ENCODE measurements at places on chromosomes 4 and X. TPM values are rescaled to one million over a fixed set of nuclear protein-coding genes. Genes with fewer than 3 reads are reported as not detected.

- DNase-seq = no peak
These were observed 7.4 kb downstream of the PCGF3 start for GRCh38 chr4:712916-713632.

DNA sequence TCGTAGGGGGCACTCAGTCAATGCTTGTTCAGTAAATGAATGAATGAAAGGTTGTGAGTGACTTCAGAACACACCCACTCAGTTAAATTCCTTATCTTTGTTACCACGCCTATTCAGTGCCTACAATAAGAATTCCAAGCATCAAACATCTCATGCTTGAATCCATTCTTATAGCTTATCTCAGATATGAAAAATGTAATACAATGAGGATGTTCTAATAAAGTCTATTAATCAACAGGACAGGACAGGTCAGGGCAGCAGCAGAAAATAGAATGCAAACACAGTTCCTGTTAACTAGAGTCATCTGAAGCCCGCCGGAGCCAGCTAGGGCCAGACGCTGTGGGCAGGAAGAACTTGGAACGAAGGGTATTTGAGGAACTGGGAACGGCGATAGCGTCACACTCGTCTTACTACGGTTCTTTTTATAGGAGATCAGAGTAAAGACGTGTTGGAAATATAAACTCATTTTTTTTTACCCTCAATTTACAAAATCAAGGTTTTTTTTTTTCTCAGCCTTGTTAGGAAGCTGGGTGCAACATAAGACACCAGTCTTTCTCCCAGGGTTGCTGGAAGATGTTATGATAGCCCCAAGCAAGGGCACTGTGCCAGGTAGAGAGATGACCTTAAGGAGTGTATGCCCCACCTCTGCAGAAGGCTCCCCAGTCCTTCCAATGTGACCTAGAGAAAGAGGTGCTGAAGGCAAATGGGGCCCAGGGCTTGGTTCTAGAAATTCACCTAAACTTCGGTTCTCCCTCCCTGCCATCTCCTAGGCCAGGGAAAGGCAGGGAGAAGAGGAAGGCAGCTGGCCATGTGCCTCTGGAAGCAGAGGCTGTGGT is 48.3 kb downstream of the SEL1L3 start:
- DNase-seq = no peak

DNA sequence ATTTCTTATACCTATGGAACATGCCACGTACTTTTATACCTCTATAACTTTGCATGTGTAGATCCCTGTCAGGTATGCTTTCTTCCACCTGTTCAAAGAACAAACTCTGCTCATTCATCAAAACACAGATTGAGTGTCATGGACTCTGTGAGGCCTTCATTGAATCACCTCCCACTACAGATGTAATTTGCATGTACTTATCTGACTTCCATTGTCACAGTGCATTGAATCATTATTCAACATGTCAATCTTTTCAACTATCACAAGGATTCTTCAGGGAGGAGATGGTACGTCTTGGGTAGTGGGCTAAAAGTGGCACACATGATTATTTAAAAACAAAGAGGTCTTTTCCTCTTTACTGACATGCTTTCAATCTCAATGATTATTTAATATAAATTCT is 24.1 kb downstream of the SPOCK3 start:
- no peak for DNase-seq

DNA sequence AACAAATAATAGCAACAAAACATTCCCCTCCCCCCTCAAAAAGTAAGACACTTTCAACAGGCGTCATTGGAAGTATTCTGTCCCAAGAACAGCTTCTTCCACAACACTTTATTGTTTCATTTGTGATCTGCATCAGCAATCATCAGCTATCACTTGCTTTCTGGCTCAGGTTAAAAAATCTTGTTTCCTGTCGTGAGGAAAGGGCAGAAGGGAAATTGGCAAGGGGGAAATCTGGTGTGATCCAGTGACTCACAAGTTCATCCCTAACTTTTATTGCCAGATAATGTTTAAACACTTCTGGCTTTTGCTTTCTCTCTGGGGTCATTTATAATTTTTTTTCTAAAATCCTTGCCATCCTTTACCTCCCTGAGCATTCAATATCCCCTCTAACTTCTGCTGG is 247.4 kb upstream of the GIMD1 start:
- DNase-seq = no peak

GRCh38 chr4:107693132-107693531 is 26.9 kb downstream of the PAPSS1 start:
- no peak for DNase-seq

- no peak for DNase-seq
These were observed 16.2 kb upstream of the SYTL4 start for GRCh38 chrX:100748108-100748507.

- no peak for DNase-seq
These were observed 467.6 kb upstream of the CNKSR2 start for GRCh38 chrX:20906571-20906970.

GRCh38 chr4:110975338-110975737 is 352.5 kb upstream of the PITX2 start:
- no peak for DNase-seq

DNA sequence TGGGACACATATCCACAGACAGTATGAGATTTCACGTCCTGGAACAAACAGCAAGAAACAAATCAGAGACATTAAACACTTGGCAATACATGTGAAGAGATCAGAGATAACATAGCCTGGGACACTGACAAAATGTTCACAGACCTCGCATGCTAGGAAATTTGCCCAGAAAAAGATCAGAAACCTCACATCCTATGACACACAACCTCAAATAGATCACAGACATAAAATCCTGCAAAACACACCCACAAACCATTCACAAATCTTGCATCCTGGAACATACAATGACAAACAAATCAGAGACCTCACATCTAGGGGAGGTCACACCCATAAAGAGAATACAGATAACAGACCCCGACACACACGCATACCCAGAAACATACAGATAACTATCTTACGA is 18.0 kb downstream of the SUV39H1 start:
- DNase-seq = no peak

GRCh38 chrX:100680756-100681155 is 36.8 kb downstream of the SRPX2 start:
- no peak for DNase-seq

DNA sequence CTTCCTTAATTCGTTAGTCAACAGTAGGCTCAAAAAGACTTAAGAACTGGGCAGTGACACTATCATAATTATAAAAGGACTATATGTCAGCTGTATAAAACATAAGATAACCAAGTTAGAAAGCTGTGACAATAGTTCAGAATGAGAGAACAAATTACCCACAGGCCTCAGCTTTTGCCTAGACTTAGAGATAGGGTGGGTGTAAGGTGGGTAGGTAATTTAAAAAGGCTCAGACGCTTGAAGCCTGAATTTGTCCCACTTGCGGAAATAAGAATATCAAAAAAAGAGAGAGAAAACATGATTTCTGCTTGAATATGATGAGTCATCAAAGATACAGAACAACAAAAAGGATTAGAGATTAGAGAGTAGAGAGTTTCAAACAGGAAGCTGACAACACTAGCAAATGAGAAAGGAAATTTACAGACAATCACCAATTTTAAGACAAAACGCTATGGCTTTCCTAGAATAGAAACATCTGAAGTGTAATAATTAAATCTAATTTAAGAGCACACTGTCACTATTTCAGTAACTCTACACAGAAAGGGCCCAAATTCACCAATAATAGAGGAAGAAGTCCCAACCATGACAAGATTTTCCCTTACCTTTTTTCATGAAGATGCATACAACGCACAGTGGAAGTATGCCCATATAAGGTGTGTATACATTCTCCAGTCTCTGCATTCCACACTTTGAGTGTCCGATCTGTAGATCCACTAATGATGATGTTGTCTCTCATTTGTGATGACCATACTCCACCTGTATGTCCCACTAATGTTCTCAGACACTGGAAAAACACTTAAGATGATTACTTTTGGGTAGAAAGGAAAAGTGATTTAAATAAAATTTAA is 208.1 kb downstream of the FBXW7 start:
- DNase-seq = no peak

- no peak for DNase-seq
These were observed 405.3 kb upstream of the EDA2R start for GRCh38 chrX:67044029-67044653.

GRCh38 chrX:129689796-129690195 is 35.0 kb upstream of the APLN start:
- DNase-seq = no peak

DNA sequence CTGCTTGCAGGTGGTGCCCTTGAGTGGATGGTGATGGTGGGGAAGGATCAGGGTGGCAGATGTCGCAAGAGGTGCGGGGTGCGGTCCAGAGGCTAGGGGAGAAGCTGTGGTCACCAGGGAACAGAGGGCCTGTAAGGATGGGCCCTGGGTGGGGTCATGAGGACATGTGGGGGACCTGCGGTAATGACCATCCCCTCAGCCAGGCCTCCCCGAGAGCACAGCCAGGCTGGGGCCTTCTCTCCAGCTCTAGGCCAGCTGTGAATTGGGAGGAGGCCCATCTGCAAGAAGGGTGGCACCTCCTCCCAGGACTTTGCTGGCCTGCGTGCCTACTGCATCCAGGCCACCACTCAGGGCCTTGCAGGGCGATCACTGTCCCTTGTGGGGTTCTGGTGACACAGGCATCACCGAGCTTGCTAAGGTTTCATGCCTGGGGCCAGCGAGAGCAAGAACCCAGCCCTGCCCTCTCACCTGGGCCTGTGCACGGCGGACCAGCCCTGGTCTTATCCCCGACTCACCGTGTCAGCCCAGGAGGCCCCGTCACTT is 34.1 kb upstream of the MXD4 start:
- no peak for DNase-seq

GRCh38 chr4:153204247-153204671 is at the start of gene TRIM2:
Gene TRIM2 (plus strand): TSS chr4:153204443. CDS start chr4:153204531, 88 bp downstream.
- DNase-seq = peak; percentile 86

GRCh38 chr4:188960411-188961093 is 821.3 kb downstream of the TRIML1 start:
- no peak for DNase-seq

DNA sequence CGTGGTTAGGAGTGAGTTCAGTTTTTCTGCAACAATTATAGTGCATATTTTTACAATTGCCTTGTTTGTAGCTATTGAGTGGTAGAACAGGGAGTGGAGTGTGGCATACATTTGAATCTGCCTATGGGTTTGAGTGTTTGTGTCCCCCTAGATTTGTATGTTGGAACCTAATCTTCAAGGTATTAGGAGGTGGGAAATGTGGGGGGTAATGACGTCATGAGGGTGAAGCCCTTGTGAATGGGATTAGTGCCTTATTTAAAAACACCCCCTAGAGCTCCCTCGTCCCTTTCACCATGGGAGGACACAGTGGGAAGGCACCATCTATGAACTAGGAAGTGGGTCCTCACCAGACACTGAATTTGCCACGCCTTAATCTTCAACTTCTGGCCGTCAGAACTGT is 819.6 kb downstream of the NLGN4X start:
- DNase-seq = no peak

- DNase-seq = no peak
These were observed 34.0 kb downstream of the STARD8 start for GRCh38 chrX:68681443-68681941.

GRCh38 chr4:85024671-85025070 is 58.2 kb upstream of the WDFY3 start:
- DNase-seq = no peak

- no peak for DNase-seq
These were observed 11.8 kb downstream of the CLDN2 start for GRCh38 chrX:106931831-106932491.

DNA sequence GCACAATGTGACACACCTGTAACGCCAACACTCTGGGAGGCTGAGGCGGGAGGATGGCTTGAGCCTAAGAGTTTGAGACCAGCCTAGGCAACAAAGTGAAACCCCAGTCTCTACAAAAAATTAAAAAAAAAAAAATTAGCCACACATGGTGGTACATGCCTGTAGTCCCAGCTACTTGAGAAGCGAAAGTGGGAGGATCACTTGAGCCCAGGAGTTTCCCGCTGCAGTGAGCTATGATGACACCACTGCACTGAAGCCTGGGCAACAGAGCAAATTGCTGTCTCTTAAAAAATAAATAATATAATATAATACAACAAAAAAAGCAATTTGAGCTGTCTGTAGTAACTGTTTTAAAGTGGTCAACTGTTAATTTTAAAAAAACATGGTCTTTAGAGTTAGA is 13.2 kb downstream of the SPOCK3 start:
- no peak for DNase-seq

GRCh38 chr4:119048446-119048845 is 87.2 kb upstream of the MYOZ2 start:
- no peak for DNase-seq

GRCh38 chrX:46978341-46979291 is 66.4 kb downstream of the JADE3 start:
- DNase-seq = peak; percentile 42

GRCh38 chrX:4253092-4253491 is 539.6 kb upstream of the PRKX start:
- no peak for DNase-seq

DNA sequence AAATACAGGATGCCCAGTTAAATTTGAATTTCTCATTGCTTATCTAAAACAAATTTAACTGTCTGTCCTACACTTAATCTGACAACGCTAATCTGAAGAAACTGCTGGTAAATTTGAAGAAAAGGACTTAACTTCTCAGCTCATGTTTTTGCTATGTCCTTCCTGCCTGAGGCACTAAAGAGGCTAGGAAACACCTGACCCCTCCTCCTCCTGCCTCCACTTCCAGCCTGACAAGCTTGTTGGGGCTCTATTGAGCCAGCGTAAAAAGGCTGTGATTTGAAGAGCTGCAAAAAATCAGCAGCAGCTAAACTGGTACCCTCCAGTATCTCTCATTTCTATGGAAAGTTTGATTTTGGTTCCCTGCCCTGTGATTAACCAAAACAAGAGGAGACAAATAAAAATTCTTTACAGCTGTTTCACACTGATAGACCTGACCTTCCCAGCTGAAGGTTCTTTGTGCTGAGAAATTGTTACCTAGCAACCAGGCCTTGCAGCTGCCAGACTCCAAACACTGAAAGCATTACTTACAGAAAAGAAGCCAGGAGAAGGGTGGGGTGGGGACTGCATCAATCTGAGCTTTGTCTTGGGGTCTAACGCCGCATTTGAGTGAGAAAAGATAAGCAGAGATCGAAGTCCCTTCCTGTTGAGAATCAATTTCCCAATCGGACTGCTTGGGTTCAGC is 35.0 kb downstream of the DCX start:
- no peak for DNase-seq

GRCh38 chr4:185210102-185210981 is 944 bp downstream of the SNX25 start:
- DNase-seq = peak; percentile 53

ATP5ME gene
- 359 TPM for polyA plus RNA-seq

CITED1 gene
- polyA plus RNA-seq = 0.77 TPM

NPY5R gene
- polyA plus RNA-seq = 0.17 TPM

ASB5 gene
- polyA plus RNA-seq = 0.11 TPM

AREG gene
- polyA plus RNA-seq = 6.7 TPM

HAUS3 gene
- polyA plus RNA-seq = 12.5 TPM

VEGFC gene
- 12.8 TPM for polyA plus RNA-seq

BEX2 gene
- 55.9 TPM for polyA plus RNA-seq

ASB12 gene
- polyA plus RNA-seq = 0.62 TPM

CLRN2 gene
- polyA plus RNA-seq = not detected

EXOC1L gene
- not detected for polyA plus RNA-seq

MAGEE2 gene
- polyA plus RNA-seq = 0.25 TPM

GAGE12F gene
- not detected for polyA plus RNA-seq

CT47B1 gene
- polyA plus RNA-seq = not detected
